ENCODE measurements at places on chromosomes 5 and 9. TPM values are rescaled to one million over a fixed set of nuclear protein-coding genes. Genes with fewer than 3 reads are reported as not detected.

OR1Q1 gene
- total RNA-seq, result not detected

LRRC19 gene
- not detected for total RNA-seq

DNA sequence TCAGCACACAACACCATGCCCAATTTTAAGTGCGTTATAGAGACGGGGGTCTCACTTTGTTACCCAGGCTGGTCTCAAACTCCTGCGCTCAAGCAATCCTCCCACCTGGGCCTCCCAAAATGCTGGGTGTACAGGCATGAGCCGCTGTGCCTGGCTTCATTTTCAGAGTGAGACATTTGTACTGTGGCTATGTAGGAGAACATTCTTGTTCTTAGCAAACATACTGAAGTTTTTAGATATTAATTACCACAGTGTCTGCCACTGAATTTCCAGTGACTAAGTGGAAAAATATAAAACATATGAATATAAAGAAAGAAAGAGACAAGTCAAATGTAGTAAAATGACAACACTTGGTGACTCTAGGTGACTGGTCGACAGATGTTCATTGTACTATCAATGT, 20.9 kb downstream of the BTNL9 start:
- no peak for DNase-seq

DNA sequence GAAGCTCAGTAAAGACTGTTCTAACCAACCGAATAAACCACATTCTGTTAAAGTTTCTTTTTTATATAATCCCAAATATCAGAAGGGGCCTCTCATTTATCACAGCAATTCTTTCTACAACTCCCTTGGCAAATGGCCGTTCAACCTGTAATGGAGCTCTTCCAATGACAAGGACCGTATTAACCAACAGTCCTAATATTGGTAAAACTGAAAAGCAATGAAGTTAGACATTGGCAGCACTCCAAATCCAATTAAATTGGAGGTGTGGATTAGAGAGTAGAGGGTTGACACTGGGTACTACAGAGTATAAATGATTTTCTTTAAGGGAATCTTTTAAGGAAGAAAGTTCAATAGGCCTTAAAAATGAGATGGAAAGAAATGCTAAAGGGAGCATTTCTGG, 842 bp downstream of the TMED7 start:
- DNase-seq, result no peak

- DNase-seq, result no peak
Observed at GRCh38 chr9:123631862-123632261, 275.9 kb downstream of the CRB2 start.

DNA sequence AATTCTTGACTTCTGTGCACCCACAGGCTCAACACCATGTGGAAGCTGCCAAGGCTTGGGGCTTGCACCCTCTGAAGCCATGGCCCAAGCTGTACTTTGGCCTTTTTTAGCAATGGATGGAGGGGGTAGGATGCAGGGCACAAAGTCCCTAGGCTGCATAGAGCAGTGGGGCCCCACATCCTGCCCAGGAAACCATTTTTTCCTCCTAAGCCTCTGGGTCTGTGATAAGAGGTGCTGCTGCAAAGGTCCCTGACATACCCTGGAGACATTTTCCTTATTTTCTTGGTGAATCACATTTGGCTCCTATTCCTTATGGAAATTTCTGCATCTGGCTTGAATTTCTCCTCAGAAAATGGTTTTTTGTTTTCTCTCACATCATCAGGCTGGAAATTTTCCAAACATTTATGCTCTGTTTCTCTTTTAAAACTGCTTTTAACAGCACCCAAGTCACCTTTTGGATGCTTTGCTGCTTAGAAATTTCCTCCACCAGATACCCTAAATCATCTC, 482.7 kb upstream of the TLE4 start:
- DNase-seq, result no peak

DNA sequence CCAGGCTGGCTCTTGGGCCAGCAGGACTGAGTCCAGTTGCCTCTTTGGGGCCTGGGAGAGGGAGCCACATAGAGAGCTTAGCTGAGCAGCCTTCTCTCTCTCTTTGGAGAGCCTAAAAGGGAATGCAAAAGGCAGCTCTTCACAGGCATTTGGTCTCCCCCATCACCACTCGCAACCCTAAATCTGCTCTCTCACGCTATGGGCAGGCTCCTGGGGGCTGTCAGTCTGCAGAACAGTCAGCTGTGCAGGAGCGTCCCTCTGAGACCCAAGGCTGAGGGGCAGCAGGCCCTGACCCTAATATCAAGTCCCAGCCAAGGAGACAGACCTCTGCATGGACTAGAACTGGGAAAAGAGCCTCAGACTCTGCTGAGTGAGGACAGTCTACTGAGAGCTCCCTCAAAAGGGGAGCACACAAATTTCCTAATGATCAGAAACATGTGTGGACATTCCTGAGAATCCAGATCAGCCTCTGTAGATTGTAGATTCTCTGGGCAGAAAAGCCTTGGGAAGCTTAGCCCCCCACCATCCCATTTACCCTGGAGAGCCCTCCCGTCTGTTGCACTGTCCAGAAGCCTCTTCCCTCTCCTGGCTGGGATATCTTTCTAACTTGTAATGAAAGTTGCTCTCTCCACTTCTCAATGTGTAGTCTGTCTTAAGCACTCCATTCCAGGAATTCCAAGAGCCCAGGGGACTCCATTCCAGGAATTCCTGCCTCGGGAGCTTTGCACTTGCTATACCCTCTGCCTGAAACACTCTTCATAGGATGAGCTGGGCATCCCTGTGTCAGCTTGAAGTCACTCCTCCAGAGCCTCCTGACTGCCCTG, 79.4 kb downstream of the FAM114A2 start:
- DNase-seq, result no peak
